ENCODE measurements at places on chromosomes 6 and 20. TPM values are rescaled to one million over a fixed set of nuclear protein-coding genes. Genes with fewer than 3 reads are reported as not detected.

The SNAP91 gene
- not detected for total RNA-seq

GRCh38 chr6:22526736-22527135 is 42.6 kb upstream of the HDGFL1 start:
- no peak for DNase-seq
- no peak overlapping the region for H3K27ac ChIP-seq
- H3K36me3 ChIP-seq = no peaks in the 10 kb centered on the region

DNA sequence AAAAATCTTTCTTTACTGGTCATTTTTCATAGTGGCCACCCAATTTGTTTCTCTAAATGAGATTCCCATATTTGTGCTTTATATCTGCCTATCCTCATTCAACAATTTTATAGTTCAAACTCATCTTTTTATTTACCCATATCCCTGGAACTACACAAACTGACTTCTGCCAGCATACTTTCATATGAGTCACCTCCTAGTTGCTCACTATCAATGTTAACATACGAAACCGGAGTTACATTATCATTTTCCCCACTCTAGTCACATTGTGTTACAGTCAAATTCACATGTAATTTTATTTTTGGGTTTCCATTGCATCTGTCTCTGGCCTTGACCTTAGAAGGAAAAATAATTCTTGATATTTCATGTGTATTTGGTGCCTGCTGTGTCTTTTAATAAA is 499.4 kb downstream of the MAFB start:
- peaks cover 4% of the 10 kb centered on the region for H3K27me3 ChIP-seq
- H3K36me3 ChIP-seq = no peaks in the 10 kb centered on the region
- no peaks in the 10 kb centered on the region for H3K4me1 ChIP-seq
- H3K27ac ChIP-seq = no peak overlapping the region

DNA sequence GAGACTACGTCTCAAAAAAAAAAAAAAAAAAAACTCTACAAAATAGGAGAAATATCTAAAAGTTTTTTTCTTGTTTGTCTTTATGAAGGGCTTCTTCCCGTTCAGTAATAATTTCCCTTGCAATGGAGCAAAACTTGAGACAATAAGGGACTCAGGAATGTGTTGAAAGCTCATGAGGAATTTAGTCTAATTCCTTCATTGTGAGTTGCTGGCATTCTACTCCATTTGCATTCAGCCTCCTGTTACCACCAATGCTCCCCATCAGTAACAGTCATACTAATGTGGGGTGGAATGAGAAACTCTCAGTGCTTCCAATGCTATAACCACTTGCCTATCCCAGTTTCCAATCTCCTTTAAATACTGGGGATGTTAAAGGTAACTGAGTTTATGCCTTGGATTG is 576.7 kb upstream of the AGPAT4 start:
- H3K4me1 ChIP-seq = no peaks in the 10 kb centered on the region
- no peak overlapping the region for H3K27ac ChIP-seq
- H3K36me3 ChIP-seq = no peaks in the 10 kb centered on the region
- no peaks in the 10 kb centered on the region for H3K27me3 ChIP-seq
- no peak overlapping the region for H3K4me3 ChIP-seq
- no peak for DNase-seq

The OLIG3 gene
- total RNA-seq = not detected

The ENPP1 gene
- total RNA-seq = 1.4 TPM

DNA sequence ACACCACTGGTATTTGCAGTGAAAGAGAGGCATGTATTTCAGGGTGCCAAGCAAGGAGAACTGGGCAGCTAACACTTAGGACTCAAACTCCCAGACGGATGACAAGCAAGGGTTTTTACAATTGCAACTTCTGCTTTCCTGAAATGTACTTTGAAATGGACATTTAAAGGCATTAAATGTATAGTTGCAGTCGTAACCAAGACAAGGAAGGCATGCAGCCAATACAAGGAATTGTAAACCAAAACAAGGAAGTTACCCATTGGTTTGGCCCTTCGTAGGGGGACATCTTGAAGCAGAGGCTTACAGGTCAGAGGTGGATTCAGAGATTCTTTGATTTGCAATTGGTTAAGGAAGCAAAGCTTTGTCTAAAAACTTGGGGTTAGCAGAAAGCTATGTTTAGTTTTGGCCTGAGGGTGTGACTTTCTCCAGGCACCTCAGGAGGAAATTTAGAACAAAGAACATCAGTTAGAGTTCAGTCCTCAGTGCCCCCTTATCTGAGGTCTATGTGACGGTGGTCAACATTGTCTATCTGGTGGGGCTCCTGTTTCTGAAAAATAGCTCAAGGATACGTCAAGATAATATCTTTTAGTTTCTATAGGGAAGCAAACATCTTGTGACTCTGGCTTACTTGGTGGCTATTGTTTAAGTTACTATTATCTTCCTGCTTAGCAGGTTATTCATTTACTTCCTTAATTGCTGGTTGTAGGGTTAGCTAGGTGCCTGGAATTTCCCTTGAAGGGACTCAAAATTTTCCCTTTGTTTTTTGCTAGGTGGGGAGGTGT is 266.0 kb downstream of the CD83 start:
- H3K4me3 ChIP-seq = no peak overlapping the region
- no peak for DNase-seq
- no peak overlapping the region for H3K27ac ChIP-seq
- peaks cover 19% of the 10 kb centered on the region for H3K4me1 ChIP-seq

The HLA-DRA gene
- 6.0 TPM for total RNA-seq

- no peak for DNase-seq
- no peaks in the 10 kb centered on the region for H3K27me3 ChIP-seq
- peaks cover 10% of the 10 kb centered on the region for H3K36me3 ChIP-seq
- H3K4me3 ChIP-seq = no peak overlapping the region
- H3K27ac ChIP-seq = no peak overlapping the region
- peaks cover 17% of the 10 kb centered on the region for H3K4me1 ChIP-seq
Measured at GRCh38 chr6:70415660-70416059, 2.4 kb downstream of the FAM135A start.

DNA sequence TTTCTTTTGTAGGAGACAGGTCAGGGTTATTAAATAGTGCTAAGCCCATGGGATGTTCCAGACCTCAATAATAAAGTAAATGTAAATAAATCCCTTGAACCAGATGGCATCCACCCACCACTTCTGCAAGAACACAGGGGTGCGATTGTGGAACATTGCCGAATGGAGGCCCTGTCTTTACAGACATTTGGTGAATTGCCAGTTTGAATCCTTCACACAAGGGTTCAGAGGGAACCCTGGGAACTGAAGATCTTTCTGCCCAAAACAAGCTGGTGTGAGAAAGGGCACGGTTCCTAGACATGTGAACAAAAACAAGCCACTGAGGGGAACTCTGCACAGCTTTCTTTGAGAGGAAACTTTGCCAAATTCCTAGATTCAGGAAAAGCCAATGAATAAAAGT is 30.2 kb upstream of the RNF8 start:
- no peak for DNase-seq
- no peak overlapping the region for H3K27ac ChIP-seq
- peaks cover 22% of the 10 kb centered on the region for H3K4me1 ChIP-seq

- H3K27me3 ChIP-seq = peaks cover 51% of the 10 kb centered on the region
- H3K36me3 ChIP-seq = no peaks in the 10 kb centered on the region
- peak; percentile 5 for DNase-seq
- H3K27ac ChIP-seq = no peak overlapping the region
Measured at GRCh38 chr6:150018846-150019580, 6.3 kb downstream of the RAET1L start.

DNA sequence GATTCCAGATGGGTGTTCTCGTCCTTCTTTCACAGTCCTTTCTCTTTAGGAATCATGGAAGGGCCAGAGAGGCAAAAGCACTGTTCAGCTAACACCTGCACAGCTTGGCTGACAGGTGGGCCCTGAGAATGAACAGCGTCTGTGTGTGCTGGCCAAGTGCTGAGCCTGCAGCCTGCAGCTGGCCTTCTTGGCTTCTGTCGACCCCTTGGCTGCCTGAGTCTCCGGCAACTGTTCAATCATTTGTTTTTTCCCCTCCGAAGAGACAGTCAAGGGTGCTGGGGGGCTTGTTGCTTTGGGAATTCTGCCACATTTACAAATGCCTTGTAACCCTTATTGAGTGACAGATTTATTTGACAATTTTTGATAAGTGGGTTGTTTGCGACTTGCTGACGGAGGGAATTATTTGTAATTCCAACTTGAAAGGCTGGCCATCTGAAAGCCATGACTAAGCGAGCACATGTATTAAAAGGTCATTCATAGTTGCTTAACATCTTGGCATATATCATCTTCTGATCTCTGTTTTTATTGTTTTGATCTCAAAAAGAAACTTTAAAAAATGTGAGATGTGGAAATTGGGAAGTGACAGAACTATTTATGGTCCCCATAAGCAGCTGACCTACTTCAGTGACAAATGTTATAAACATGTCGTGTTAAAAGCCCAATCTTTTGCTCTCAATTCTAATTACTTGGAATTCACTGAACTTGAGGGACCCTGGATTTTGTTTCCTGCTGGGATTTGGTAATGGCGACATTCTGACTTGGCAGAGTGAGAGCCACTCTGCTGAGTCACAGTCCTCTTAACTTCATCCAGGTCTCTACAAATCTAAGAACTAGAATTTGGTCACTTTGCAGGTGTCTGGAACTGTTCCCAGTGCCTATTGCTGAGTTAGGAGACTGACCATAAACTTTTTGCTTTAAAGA is 41.9 kb upstream of the FERMT1 start:
- H3K27ac ChIP-seq = no peak overlapping the region
- H3K36me3 ChIP-seq = no peaks in the 10 kb centered on the region
- H3K4me3 ChIP-seq = no peak overlapping the region
- no peak for DNase-seq
- H3K4me1 ChIP-seq = no peaks in the 10 kb centered on the region

The ABHD16B gene
- total RNA-seq = not detected

- peak; percentile 21 for DNase-seq
- peaks cover 52% of the 10 kb centered on the region for H3K27me3 ChIP-seq
- no peaks in the 10 kb centered on the region for H3K36me3 ChIP-seq
- no peak overlapping the region for H3K4me3 ChIP-seq
- no peak overlapping the region for H3K27ac ChIP-seq
- H3K4me1 ChIP-seq = peaks cover 23% of the 10 kb centered on the region
Measured at GRCh38 chr20:21105429-21106170, 558 bp downstream of the LINC00237 start.

The HSPA1L gene
- 2.0 TPM for total RNA-seq

- H3K27ac ChIP-seq = no peak overlapping the region
- DNase-seq = no peak
- no peak overlapping the region for H3K4me3 ChIP-seq
- H3K4me1 ChIP-seq = no peaks in the 10 kb centered on the region
Measured at GRCh38 chr6:73746787-73747186, 50.8 kb downstream of the CD109 start.

The FUCA2 gene
- 16.8 TPM for total RNA-seq

The CCN5 gene
- total RNA-seq = not detected

GRCh38 chr6:140168365-140168764 is 793.9 kb upstream of the CITED2 start:
- H3K4me3 ChIP-seq = no peak overlapping the region
- no peak for DNase-seq
- H3K36me3 ChIP-seq = no peaks in the 10 kb centered on the region

- peak within 1 kb of the TSS; percentile 82 for H3K4me3 ChIP-seq
- no peak within 1 kb of the TSS for H3K27ac ChIP-seq
- H3K36me3 ChIP-seq = no peaks in the 10 kb centered on the region
- H3K27me3 ChIP-seq = peaks cover 50% of the 10 kb centered on the region
- peak; percentile 59 for DNase-seq
Measured at GRCh38 chr6:56954403-56955170, at the start of gene BEND6. Gene BEND6 (plus strand): TSS chr6:56955107. CDS start chr6:56981811, 26,704 bp downstream.

The DPPA5 gene
- total RNA-seq = not detected

- H3K27me3 ChIP-seq = no peaks in the 10 kb centered on the region
- no peak for DNase-seq
Measured at GRCh38 chr6:153167061-153167891, 36.2 kb upstream of the RGS17 start.

DNA sequence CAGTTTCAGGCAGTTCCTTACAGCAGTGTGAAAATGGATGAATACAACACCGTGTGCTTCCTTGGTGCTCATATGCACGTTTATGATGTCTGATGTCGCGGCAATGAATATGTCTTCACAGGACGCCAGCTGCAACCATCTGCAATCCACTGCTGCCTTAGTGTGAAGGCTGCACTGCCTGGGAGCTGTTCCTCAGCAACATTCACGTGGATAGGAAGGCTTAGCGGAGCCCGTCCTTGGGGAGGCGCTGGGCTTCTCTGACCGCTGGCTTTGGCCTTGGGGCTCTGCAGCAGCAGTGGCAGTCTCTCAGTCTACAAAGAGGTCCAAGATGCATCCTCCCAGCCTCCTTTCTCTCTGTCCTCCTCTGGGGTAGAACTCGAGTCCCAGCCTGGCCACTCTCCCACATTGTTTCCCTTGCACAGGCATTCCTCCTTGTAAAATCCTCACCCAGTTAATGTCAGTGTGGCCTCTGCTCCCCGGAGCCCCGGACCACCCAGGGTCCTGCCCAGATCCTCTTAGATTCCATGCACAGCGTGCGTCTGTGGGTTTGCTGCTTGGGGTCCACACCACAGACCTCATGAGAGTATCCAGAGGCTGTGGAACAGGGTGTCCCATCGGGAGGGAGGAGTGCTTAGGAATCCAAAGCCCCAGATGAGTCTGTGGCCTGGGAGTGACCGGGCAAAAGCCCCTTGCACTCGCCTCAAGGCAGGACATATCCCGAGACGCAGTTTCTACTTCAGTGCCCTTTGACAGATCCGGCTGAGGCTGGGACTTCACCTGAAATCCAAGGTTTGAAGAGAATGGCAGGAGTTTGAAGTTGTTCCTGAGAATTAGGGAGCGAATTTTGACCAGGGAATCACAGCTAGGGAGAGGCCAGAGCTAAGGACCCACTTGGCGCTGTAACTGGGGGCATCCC is 181.3 kb downstream of the THBS2 start:
- DNase-seq = no peak
- H3K4me3 ChIP-seq = no peak overlapping the region
- H3K36me3 ChIP-seq = no peaks in the 10 kb centered on the region
- peaks cover 3% of the 10 kb centered on the region for H3K27me3 ChIP-seq
- no peaks in the 10 kb centered on the region for H3K4me1 ChIP-seq
- no peak overlapping the region for H3K27ac ChIP-seq

The C6orf15 gene
- not detected for total RNA-seq

DNA sequence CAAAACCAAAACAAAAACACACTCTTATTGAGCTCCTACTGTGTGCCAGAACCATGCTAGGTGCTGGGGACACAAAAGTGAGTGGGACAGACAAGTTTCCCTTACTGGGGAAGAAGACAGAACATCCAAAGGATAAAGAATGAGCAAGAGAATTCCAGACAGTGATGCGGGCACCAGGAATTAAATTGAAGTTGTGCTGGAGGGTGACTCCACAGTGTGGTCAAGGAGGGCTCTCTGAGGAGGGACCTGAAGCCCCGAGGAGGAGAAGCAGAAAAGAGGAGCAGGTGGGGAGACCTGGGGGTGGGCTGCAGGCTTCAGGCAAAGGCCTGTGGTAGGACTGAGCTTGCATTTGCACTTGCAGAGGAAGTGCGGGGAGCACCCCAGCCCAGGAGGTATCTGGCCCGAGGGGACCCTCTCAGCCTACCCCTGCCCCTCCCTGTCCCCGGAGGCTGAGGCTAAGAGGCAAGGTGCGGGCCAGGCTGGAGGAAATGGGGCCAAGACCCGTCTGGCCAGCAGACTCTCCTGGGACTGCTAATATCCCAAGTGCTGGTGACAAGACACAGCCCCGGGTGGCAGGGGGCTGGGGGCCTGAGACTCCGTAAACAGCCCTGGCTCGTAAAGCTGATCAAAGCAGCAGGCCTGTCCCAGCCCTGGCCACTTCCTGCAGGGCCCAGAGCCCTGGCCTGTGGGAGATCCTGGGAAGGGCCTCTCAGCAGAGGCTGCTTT is 57.1 kb downstream of the SNAI1 start:
- H3K36me3 ChIP-seq = no peaks in the 10 kb centered on the region
- no peak overlapping the region for H3K4me3 ChIP-seq
- DNase-seq = no peak
- no peaks in the 10 kb centered on the region for H3K27me3 ChIP-seq

- no peaks in the 10 kb centered on the region for H3K36me3 ChIP-seq
- H3K27ac ChIP-seq = no peak overlapping the region
- H3K4me3 ChIP-seq = no peak overlapping the region
- no peak for DNase-seq
- peaks cover 7% of the 10 kb centered on the region for H3K27me3 ChIP-seq
Measured at GRCh38 chr20:56945057-56945456, 316.0 kb downstream of the TFAP2C start.

The HRH3 gene
- not detected for total RNA-seq

The F13A1 gene
- total RNA-seq = not detected
